Gastroesophageal sphincter (tissue), 4 donors: ENCODE measurements at places on chromosomes 13 and 19. TPM values are rescaled to one million over a fixed set of nuclear protein-coding genes. Genes with fewer than 3 reads are reported as not detected.

DNA sequence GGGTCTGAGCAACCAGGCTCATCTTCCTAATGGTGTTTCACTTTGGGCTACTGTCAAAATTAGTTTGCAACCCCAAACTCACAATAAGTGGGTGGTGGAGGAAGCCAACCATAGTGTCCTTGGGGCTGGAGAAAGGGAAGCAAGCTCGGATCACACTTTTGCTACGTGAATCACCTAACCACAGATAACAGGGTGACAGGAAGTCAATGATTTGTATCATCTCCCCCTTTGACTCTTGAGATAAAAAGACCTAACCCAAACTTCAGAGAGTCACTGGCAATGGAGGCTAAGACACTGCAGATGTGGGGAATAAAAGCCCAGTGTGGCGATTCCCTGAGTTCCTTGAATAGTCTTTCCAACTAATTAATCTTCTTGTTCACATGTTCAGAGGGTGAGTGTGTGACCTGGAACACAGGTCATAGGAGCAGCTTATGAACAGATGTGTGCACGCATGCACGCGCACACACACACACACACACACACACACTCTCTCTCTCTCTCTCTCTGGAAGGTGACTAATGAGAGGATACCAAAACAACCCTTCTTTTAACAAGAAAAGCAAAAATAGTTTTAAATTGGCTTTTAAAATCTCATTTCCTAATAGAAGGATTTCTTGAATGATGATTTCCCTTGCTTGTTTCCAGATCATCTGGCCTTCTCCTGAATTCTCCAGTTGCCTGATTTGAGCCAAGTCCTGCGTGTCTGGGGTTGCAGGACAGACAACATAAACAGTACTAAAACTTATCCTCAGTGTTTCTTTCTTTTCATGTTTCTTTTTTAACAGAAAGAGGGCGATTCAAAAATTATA is 21.2 kb upstream of the DOCK9 start:
- ATAC-seq: peak; percentile 48

DNA sequence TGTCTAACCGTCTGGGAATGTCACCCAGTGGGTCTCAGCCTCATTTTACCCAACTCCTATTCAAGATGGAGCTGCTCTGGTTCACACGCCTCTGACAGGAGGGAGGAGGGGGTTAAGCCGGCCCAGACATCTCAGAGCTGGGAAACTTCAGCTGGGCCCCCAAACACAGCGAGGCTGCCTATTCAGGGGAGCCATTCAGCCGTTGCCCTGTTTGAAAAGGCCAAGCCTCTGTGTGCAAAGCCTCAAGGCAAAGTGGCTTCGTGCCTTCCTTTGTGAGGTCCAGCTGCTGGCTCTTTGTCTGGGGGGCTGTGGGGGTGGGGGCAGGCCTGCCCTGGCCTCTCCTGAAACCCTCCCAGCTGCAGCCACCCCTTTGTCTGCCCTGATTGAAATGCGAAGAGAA is 147.4 kb downstream of the PTPRS start:
- no peak for ATAC-seq

GRCh38 chr13:21075379-21076249 is 14.2 kb upstream of the LATS2 start:
- ATAC-seq: peak; percentile 59

GRCh38 chr19:41904118-41904870 is 21.3 kb downstream of the ARHGEF1 start:
- no peak for ATAC-seq

GRCh38 chr13:57511603-57512002 is 119.9 kb upstream of the PCDH17 start:
- no peak for ATAC-seq

DNA sequence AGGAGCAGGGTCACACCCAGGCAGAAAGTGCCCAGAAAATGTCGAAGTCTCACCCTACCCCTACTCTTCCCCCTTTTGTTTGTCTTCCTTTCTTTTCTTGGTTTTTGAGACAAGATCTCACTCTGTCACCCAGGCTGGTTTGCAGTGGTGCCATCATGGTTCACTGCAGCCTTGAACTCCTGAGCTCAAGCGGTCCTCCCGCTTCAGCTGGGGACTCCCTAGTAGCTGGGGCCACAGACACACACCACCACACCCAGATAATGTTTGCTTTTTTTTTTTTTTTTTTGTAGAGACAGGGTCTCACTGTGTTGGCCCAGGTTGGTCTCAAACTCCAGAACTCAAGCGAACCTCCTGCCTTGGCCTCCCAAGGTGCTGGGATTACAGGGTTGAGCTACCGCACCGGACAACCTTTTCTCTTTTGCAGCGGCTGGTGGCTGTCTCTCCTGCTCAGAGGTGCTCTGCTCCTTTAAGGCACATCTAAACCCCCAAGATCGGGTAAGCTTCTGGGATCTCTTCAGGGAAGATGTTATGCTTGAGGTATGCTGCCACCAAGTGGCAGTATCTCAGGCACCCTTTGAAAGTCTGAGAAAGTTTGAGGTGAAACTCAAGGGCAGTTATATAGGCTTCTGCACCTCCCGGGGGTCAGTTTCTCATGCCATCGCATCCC is 22.4 kb upstream of the EBI3 start:
- no peak for ATAC-seq

GRCh38 chr13:40756042-40756441 is 14.9 kb downstream of the MRPS31 start:
- no peak for ATAC-seq

DNA sequence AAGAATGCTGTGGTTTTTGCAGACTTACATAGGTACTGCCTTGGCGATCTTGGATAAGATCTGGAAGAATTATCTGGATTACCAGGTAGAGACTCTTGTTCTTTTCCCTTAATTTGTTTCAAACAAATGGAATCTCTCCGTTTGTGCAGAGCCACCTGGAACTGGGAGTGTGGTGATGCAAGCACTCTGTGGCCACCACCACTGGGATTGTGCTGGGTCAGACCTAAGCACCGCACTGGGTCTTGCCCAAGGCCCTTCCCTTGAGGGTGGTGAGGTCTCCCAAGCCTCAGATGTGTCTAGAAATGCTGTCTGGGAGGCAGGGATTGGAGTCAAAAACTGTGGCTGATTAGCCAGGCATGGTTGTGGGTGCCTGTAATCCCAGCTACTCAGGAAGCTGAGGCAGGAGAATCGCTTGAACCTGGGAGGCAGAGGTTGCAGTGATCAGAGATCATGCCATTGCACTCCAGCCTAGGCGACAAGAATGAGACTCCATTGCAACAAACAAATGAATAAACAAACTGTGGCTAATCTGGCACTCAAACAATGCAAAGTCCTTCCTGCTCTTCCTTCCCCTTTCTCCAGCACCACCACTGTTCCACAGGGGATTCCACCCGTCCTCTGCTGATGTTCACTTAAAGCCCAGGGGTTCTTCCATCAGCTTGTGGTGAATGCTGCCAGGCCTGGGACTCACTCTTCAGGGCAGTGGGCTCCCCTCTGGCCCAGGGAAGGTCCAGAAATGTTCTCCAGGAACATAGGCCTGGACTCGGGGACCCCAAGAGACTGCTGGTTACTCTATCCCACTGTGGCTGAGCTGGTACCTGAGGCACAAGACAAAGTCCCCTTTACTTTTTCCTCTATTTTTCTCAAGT is 10.8 kb upstream of the CEACAM1 start:
- no peak for ATAC-seq

The TMEM221 gene
- total RNA-seq: 0.46 TPM

- no peak for ATAC-seq
These were observed 14.0 kb downstream of the RPL36 start for GRCh38 chr19:5703819-5704818.

The FAM216B gene
- not detected for total RNA-seq

DNA sequence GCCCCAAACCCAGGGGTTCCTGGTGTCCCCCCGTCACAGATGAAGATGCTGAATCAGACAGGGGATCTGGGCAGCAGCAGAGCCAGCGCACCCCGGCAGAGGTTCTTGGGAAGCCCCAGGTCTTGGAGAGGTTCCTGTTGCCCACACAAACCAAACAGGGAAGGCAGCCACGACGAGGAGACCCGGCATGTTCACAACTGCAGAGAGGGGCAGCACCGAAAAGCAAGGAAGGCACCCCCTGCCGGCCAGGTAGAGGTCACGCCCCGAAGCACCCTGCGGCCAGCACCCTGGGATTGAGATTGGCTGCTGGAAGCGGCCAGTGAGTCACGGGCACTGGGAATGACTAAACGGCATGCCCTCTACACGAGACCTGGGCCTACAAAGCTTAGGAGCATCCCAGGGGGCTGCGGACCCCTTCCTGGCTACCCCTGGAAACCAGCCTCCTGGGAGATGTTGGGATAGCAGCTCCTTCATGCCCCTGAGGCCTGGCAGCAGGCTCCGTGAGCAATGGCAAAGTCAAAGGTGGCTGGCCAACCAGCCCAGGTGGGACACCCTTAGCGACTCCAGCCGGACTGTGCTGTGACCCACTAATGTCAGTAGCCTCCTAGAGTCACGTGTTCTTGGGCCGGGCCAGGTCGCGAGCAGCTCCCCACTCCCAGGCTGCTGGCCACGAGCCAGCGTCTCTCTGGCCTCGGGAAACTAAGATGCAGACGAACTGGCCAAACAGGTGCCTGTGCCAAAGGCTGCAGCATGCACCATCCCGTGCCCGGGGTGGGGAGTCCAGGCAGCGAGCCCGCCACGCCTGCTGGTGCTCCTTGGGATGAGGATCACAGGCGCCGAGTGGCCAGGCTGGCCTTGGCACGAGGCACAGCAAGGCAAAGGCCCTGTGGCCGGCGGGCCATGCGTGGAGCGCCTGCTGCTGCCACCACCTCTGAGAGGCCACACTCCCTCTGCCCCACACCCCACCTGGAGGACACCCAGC is 43.2 kb downstream of the MLLT1 start:
- ATAC-seq: no peak

DNA sequence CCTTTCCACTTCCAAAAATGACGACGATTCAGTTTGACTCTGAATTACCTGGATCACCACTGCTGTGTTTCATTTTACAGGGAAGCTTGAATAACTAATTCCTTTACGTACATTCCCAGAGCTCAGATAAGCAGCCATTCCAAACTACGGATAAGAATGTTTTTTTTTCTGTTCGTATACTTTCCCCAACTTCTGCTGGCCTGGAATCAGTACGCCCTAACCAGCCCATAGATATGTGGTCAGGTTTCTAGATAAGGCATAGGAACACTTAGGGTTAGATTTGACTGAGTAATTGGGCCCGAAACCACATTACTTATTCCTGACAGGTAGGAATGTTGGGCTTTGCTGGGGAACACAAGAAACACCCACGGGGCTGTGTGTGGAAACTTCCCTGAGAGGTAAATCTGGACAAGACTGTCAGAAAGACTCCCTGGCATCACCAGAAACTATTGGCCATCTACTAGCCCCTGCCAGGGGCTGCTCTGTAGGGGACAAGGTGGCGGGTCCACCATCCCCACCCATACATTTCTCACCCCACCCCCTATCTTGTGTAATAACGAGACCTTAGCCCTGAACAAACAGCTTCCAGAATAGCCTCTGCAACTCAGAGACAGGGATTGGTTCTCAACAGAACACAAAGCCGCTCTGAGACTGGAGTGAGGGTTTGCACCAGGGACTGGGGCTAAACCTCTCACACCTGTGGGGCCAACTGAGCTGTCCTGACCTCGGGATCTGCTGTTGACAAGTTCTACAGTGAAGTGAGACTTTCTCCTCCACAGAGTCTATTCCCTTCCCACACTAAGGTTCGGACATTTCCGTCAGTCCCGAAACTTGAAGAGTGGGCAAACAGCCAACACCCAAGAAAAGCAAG is 15.6 kb downstream of the RHPN2 start:
- no peak for ATAC-seq
